Hematopoietic multipotent progenitor cell treated with erythropoietin and hydrocortisone succinate and interleukin-3 and kit ligand, for 4 days (in vitro differentiated cells): ENCODE measurements at places on chromosomes 13 and 19.

- peak; percentile 79 for DNase-seq
These were observed 214.9 kb downstream of the KCNRG start for GRCh38 chr13:50229960-50230661.

- DNase-seq, result no peak
These were observed 8.6 kb upstream of the ADGRL1 start for GRCh38 chr19:14214580-14214979.

- peak; percentile 81 for DNase-seq
These were observed 10.3 kb upstream of the BBC3 start for GRCh38 chr19:47240996-47241918.

DNA sequence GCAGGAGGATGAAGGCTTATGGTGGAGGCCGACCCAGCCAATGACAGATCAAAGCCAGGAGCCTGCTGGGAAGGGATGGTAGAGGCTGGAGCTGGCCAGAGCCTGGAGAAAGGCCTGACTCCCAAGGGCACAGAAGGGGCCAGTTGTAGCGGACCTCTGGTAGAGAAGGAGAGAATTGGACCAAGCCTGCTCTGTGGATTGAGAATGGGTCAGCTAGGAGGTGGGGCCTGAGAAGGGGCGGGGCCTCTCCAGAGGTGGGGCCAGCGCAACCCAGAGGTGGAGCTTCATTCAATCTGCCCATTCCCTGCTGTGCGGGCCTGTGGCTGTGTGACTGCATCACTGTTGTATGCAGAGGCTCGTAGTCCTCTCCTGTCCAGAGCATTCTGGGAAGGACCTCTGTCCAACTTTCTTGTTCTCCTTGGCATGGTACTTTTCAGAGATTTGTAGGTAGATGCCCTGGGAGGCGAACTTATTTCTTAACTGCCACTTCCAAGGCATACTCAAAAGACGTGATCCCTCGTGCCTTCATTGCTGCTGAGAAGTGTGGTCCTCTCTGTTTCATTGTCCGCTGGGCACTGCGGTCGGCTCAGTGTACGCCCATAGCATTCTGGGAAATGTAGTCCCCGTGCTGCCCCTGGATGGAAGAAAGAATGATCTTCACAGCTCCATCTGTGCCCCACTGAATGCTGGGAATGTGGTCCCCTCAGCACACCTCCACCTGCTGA, 6.7 kb downstream of the GRIN2D start:
- DNase-seq, result peak; percentile 64

DNA sequence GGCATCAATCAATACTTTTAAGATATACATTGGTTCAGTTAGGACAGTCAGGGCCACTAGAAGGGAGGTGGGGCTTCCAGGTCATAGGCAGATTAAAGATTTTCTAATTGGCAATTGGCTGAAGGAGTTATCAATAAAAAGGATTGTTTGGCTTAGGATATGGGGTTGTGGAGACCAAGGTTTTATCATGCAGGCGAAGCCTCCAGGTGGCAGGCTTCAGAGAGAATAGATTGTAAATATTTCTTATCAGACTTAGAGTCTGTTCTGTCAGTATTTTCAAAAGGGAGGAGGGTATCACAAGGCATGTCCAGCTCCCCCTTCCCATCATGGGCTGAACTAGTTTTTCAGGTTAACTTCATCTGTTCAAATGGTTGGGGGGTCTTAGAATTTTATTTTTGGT, 77.4 kb upstream of the FARP1 start:
- DNase-seq, result peak; percentile 4

DNA sequence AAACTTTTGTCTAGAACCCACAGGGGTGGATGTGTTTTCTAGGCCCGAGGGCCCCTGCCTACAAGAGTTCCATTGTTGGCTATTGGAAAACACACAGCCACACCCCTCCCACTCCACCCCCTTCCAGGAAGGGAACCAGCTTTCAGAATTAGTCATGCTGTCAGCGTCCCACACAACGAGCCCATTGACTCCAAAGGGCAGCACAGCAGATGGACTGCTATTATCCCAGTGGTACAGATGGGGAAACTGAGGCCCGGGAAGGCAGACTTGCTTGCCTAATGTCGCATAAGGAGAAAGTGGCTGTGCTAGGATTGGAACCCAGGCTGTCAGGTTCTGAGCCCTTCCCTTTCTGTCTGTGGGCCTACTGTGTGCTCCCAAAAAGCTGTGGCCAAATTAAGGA, 8.1 kb upstream of the FXYD3 start:
- DNase-seq, result no peak

DNA sequence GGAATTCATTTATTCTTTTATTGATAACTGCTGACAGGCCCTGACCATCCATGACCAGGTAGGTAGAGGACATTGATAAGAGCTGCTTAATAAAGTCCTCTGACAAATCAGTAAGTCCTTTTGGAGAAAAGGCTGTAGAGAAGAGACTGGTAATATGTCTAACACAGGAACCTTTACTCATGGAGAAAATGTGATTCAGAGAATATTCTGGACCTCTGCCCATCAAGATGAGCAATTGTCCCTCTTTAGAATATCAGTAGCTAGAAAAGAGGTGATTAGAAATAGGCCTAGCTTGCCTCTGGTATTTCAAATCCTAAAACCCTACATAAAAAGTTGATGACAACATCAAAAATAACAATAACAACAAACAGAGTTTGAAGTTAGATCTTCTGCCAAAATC, 642.3 kb downstream of the TBC1D4 start:
- DNase-seq, result no peak

GRCh38 chr13:98681049-98681448, 71.4 kb downstream of the SLC15A1 start:
- no peak for DNase-seq

GRCh38 chr19:41159881-41160280, 33.1 kb upstream of the CYP2S1 start:
- peak; percentile 92 for DNase-seq

DNA sequence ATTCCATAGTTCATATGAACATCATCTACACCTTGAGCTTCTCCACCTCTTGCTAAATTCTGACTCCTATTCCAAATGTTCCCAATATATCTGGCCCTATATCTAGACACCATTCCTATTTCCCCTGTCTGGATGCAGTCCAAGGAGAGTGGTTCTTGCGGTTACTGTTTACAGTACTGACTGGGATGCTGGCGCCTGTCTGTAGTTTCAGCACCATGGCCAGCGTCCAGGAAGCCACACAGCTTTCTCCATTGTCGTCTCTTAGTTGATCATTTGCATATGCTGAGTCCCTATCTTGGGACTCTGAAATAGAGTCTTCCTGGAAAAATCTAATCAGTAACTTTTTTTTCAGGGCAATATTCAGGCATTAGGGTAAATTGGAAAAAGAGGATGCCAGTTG, 14.9 kb downstream of the LAIR2 start:
- DNase-seq, result peak; percentile 88

DNA sequence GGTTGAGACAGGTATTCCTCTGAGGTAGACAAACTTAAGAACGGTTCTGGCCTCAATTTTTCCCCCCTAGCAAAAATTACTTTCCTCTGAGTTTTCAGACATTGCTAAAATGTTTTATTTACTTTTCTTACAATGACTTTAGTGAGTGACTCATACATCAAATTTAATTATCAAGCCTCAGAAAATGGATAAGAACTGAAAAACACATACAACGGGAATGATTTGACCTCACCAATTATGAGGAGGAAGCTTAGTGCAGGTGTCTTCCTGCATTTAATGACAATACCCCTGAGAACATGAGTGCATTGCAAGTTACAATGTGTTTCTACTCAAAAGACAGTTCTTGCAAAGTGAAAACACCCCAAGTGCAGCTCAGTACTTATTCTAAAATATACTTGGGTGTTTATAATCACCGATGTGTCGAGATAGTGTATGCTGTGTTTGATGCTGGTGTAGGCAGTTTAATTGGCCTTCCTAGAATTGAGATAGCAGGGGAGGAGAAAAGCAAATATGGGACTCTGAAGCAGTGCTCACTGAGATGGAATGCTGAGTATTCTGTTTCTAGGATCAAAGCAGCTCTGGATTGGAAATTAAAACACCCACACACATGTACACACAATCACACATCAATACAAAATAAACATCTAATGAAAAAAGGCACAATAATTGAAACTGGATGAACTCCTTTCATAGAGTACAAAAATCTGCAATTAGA, 189.5 kb upstream of the SLC10A2 start:
- no peak for DNase-seq

DNA sequence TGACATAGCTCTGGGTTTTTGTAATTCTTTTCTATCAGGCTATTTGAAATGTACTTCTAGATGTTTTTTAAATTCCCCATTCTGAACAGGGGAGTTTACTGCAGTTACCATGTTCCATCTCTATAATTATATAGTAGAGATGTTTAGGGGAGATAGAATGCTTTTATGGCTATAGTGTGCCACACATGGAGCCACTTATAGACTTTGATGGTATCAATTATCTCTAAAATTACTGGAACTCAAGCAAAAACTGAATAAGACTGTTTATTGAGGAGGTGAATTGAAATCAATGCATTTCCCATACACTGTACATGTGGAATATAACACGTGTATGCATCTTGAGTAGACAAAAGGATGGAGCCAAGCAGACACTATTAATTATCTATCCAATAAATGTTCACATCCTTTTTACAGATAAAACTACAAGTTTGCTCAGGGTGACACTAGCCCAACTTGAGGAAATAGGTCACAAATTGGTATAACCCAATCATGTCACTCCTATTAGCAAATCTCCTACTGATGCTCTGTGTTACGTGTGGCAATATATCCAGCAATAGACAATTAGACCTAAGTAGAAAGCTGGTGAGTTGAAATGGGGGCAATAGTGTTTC, 1882.6 kb downstream of the PCDH9 start:
- no peak for DNase-seq

GRCh38 chr13:110475117-110475516, 86.4 kb downstream of the RAB20 start:
- DNase-seq, result no peak

- no peak for DNase-seq
These were observed 27.3 kb downstream of the PIP5K1C start for GRCh38 chr19:3672993-3673392.
